Fibroblast of skin of scalp (primary cell): ENCODE measurements at places on chromosomes 7 and 10.

DNA sequence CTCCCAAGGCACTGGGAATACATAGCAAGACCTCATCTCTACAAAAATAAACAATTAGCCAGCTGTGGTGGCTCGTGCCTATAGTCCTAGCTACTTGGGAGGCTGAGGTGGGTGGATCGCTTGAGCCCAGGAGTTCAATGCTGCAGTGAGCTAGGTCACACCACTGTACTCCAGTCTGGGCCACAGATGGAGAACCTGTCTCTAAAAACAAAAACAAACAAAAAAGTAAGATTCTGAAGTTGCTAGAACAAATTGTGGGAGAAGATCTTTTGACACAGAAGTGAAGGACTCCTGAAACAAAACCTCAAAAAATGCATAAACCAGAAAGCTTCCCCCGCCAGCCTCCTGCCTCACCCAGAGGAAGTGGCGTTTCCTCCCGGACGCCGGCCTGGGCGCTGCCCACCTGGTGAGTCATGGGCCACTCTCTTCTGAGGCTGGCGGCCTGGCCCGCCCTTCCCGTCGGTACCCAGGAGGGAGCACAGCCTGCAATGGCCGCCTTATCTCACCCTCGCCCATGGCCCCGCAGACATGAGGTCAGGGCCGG is 25.4 kb upstream of the ELN start:
- DNase-seq = peak; percentile 72

DNA sequence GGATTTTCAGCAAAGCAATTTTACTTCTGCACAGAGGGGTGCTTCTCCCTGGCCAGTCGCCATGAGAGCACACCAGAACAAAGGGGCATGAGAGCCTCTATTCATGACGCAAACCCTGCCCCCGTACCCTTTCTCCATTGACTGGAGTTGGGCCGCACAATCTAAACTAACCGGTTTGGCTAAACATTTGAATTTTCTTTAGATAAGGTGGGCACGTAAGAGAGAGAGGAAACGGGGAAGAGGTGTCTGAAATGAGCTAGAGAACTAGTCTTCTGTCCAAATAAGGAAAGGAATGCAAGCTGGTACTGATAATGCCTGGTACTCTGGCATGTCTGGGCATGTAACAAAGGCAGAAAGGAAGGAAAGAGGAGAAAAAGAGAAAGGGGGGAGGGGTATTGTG is 13.2 kb upstream of the SCIN start:
- peak; percentile 2 for DNase-seq

GRCh38 chr10:120945801-120946302 is 94.7 kb downstream of the WDR11 start:
- DNase-seq = peak; percentile 14

- DNase-seq = no peak
Measured at GRCh38 chr7:79664884-79665676, 211.6 kb upstream of the MAGI2 start.

DNA sequence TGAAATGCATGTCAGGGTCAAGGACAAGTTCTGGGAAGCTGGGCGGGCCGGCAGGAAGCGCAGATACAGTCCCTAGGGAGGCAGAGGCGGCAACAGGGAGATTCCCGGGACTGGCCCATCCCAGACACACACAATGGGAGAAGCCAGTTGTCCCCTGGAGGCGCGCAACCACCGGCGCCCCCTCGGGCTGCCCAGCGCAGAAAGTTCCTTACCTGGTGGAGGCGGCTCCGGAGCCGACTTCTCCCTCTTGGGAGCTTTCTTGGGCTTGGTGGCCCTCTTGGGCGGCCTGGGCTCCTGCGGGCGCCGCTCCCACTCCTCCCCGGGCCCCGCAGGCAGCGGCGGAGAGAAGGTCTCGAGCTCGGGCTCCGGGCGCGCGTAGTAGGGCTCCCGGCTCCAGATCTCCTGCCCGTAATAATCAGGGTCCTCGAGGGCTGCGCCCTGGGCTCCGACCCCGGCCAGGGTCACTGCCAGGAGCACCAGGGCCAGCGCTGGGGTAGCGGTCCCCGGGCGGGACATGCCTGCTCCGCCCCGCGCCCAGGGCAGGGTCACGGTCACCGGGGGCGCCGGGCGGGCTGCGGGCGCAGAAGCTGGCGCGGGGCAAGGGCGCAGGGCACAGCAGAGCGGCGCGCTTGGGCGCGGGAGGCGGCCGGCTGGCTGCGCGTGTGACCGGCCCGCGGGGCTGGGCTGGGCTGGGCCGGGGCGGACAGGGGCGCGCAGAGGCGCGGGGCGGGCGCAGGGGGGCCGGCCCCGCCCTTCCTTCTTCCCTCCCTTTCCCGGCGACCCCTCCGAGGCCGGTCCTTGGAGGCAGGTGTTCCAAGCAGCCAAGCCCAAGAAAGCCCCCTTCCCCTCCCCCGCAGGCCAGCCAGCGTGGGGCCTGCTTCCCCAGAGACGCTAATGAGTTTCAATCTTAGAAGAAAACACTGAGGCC is at the start of gene CPXM2:
Gene CPXM2, minus strand, starts transcription at position 664 of the 928 bp plus-strand sequence. Its CDS starts 148 bp downstream, at position 516.
- DNase-seq = peak; percentile 45

- peak; percentile 47 for DNase-seq
Measured at GRCh38 chr7:74012842-74013249, 15.1 kb upstream of the ELN start.

- peak; percentile 85 for DNase-seq
Measured at GRCh38 chr10:6721964-6722615, 142.0 kb upstream of the PRKCQ start.

DNA sequence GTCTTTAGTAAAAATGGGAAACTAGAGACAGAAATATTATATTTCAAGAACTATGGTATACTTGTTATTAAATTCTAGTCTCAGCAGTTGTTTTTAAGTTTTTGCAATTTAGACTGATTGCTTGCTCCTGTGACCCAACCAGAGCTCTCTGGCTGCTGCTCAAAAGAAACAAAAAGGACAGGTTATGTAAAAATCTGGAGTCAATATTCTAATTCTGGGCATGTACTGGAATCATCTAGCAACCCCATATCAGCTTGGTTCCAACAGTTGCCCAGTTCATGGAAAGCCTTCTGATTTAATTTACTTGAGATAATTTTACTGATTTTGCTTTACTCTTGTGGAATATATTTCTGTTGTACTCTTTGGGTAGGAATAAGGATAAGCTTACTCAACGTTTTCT is 10.3 kb downstream of the KCP start:
- DNase-seq = no peak

GRCh38 chr7:11795231-11795630 is 36.8 kb downstream of the THSD7A start:
- no peak for DNase-seq

GRCh38 chr10:60803865-60804264 is 25.6 kb downstream of the CDK1 start:
- DNase-seq = no peak

DNA sequence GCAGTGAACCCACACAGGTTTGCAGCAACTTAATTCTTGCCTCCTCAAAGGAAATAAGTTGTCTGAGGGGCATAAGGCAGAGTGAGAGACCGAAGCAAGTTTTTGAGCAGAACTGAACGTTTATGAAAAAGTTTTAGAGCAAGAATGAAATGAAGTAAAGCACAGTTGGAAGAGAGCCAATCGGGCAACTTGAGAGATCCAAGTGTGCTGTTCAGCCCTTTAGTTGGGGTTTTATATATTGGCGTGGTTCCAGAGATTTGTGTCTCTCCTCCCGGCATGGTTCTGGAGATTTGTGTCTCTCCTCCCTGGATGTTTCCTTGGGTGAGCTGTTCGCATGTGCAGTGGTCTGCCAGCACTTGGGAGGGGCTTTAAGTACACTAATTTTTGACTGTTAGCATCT is 141.4 kb upstream of the DGKB start:
- DNase-seq = no peak
